ENCODE measurements at places on chromosomes 6 and 20.

- peak; percentile 66 for DNase-seq
These were observed 298.6 kb downstream of the SYNE1 start for GRCh38 chr6:152338335-152339125.

DNA sequence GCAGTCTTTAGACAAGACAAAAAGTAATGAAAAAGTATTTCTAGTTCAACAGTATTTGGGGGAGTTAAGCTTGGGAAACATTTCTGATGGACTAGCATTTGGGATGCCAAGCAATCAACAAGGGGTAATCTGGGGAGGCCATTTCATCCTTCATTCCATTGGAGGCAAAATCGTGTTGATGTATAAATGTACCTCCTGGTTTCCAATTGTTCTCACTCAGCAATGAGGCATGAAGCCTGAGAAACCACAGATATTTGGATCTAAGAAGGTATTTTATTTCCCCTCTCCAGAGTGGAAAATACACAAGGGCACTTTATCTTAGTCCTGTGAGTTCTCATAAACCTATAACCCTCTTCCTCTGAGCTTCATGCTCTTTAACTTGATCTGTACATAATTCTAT lies 68.2 kb downstream of the TBX18 start:
- DNase-seq, result no peak

DNA sequence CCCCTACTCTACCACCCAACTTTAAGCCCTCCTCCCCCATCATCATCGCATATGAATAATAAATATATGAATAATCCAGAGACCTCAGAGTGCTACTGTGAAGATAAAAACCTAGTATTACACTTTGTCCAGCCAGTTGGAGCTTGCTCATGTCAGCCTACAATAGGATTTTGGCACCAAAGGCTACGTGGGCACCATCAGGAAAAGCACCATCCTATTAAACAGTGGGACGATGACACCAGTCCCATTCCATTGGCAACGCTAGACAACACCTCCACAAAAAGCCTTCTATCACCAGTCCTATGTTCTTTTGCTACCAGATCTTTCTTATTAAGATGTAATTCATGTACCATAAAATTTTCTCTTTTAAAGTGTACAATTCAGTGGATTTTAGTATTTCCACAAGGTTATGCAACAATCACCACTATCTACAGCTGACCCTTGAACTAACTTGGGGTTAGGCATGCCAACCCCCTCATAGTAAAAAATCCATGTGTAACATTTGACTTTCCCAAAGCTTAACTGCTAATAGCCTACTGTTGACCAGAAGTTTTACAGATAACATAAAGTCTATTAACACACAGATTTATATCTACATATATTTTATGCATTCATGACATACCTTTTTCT lies 41.1 kb downstream of the CNKSR3 start:
- DNase-seq, result no peak

- peak; percentile 45 for DNase-seq
These were observed 1.6 kb upstream of the THBD start for GRCh38 chr20:23050847-23051627.

- peak; percentile 73 for DNase-seq
These were observed 463 bp upstream of the HLA-DMB start for GRCh38 chr6:32941214-32941768.

GRCh38 chr6:122653094-122653493 lies 42.9 kb downstream of the PKIB start:
- no peak for DNase-seq

DNA sequence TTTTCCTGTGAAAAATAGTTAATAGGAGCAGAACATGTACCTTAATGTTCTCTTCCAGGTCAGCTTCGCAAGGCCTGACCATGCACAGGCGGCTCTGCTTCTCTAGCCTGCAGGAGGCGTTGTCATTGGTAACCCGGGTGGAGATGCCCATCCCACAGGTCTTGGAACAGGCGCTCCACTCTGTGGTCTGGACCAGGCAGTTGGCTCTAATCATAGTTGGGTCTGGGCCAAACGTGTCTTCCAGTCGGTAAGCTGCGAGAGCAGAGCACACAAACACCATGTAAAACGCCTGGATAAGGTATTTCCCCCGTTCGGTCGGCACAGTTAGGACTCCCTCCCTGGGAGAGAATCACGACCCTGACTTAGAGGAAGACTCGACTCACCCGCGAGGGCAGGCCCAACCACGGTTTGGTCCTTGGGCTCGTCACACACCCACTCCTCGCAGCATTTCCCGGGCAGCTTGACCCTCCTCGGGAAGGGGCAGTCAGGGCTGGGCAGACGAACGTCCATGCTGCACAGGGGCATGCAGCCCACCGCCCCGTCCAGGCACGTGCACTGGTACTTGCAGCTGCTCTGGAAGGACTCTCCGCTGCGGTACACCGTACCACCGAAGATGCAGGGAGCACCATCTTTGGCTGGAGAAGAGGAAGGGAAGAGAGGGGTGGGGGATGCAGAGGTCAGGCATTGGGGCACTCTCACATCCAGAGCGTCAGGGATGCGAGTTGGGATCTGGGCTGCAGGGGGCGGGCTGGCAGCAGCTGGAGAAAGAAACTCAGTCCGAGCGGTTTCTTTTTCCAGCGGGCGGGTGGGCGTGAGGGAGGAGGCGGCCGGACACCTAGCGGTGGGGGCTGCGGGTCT lies 1.0 kb downstream of the CCN2 start:
- peak; percentile 24 for DNase-seq

GRCh38 chr6:136696783-136697364 lies 95.4 kb downstream of the MAP3K5 start:
- DNase-seq, result no peak

DNA sequence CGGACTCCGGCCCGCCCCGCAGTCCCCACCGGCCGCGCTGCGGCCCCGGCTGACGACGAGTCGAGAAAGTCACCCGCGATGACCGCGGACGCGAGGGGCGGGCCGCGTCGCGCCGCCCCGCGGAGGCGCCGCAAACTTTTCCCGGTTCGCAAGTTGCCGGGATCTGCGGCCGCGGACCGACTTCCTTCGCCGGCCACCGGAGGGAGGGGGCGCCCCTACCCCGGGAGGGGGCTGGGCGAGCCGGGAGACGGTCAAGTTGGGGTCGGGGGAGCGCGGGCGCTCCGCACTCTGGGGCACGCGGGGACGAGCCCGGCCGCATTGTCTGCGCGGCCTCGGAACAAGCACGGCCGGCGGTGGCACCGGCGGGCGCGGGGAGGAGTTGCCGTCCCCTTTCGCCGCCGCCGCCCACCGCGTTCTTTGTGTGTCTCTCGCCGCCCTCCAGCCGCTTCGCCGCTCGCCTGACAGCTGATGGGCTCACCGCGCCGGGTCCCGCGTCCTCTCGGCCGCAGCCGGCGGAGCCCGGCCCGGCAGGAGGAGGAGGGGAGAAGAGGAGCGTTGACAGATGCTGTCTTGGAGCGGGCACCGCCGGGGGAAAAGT lies 131.6 kb downstream of the OGFRL1 start:
- no peak for DNase-seq

- DNase-seq, result peak; percentile 42
These were observed 19.0 kb upstream of the BHLHE23 start for GRCh38 chr20:63025534-63026331.

DNA sequence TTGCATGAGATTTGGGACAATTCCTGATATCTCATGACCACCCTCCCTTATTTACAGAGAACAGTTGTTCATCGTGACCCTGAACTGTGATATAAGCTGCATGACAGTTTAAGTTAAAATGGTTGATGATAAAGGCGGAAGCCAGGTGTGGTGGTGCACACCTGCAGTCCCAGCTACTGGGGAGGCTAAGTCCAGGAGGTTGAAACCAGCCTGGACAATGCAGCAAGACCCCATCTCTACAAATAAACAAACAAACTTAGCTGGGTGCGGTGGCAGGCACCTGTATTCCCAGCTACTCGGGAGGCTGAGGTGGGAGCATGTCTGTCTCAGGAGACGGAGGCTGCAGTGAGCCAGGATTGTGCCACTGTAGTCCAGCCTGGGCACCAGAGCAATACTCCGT lies 24.1 kb downstream of the COL20A1 start:
- DNase-seq, result no peak

GRCh38 chr6:143098054-143098671 lies 37.5 kb downstream of the AIG1 start:
- DNase-seq, result no peak

Measured in activated CD8-positive, alpha-beta T cell treated with anti-CD3 and anti-CD28 coated beads, Interleukin-2, amount 10 ng/mL, durations not matched to agents 7 days and 5 days (primary cell).